Heart left ventricle (tissue), 16 donors: ENCODE measurements at places on chromosomes 4 and X.

DNA sequence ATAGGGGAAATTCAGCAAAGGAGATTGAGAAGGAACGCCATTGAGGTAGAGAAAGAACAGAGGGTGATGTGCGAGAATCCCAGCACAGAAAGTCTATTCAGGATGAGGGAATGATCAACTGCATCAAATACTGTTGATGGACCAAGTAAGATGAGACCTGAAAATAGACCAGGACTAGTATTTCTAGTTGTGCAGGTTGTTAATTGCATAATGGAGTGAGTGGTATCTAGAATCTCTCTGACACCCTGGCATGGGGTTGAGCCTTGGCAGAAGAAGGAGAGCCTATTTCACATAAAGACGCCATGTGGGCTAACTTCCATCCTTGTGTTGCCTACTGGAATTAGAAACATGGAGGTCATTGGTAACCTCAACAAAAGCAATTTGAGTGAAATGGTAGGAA lies 135.6 kb downstream of the TMEM164 start:
- no peak for DNase-seq

- no peak for DNase-seq
These were observed 24.5 kb downstream of the FLNA start for GRCh38 chrX:154349979-154350378.

GRCh38 chrX:17668929-17669328 lies 68.4 kb upstream of the SCML1 start:
- DNase-seq, result no peak

DNA sequence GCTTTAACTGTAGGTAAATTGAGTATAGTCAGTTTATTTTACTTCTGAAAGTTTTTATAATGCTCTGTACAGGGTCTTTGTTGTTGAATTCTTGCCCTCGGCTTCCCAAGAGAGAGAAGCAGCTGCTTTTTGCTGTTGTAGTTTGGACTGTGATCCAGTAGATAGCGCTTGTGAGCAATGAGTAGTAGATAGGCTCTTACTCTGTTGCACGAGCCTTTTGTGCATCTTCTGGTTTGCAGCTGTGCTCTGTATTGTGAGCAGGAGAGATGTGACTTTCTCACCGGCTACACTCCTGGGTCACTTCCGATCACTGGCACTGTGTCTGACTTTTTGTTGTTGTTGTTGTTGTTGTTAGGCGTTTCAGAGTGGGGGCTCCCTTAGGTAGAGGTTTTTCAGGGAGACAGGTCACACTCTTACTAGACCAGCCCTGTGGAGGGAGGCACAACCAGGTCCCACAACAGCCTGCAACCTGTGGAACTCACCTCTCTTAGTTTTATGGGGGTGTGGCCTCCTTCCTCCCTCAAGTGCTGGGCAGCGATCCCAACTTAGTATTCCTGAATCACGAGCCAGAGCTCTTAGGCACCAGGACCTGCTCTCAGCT lies 822.1 kb upstream of the GALNTL6 start:
- no peak for DNase-seq

DNA sequence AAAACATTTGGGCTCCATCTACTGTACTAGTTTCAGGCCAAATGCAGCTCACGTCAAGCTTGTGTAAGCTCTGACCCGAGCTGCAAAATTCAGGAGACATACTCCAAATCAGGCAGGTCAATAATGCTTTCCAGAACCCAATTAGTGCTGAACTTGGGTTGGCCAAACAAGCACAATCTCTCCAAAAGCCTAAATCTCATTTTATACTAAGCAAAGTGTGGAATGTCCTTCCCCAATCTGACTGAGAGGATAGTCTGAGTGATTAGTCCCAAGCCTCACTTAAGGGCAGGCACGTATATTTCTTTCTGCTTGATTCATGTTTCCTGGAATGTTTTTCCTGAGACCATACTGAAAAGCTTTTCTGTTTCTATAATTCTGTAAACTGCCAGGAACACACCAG lies 79.9 kb downstream of the NKX6-1 start:
- no peak for DNase-seq

- no peak for DNase-seq
These were observed 92.5 kb upstream of the ENPP6 start for GRCh38 chr4:184310171-184310567.

GRCh38 chr4:42489095-42489494 lies 91.8 kb downstream of the SHISA3 start:
- no peak for DNase-seq

- DNase-seq, result no peak
These were observed 51.6 kb downstream of the RS1 start for GRCh38 chrX:18620349-18620748.

GRCh38 chr4:89539374-89539773 lies 231.8 kb upstream of the GPRIN3 start:
- DNase-seq, result no peak

DNA sequence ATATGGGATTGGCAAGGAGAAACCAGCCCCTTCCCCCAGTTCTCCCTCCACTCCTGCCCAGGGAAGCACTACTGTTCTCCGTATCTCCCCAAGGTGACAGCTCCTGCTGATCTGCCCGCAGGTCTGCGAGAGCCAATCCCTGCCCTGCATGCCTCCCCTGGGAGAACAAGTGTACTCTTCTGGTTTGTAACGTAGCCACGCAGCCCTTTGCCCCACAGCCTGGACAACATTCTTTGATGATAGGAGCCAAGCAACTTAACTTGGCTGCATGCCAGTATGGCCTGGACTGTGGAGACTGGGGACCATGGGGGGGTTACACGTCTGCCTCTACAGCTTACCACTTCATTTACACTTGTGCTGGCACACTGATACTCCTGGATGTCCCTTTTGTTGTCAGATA lies 2.0 kb downstream of the STBD1 start:
- peak; percentile 92 for DNase-seq

DNA sequence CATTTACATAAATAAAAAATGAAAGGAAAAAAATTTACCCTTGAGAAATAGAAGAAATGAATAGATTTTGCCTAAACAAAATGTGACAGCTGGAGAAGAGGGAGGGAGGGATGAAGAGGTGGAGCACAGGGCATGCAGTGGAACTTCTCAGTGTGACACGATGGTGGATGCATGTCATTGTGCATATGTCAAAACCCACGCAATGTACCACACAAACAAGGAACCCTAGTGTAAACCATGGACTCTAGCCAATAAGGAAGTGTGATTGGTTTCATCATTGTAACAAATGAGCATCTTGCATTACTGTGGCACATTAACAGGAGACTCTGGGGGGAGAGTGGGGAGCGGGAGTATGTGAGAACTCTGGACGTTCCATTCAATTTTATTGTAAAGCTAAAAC lies 58.6 kb downstream of the GATB start:
- no peak for DNase-seq

GRCh38 chrX:141815904-141816303 lies 22.2 kb upstream of the MAGEC3 start:
- no peak for DNase-seq

DNA sequence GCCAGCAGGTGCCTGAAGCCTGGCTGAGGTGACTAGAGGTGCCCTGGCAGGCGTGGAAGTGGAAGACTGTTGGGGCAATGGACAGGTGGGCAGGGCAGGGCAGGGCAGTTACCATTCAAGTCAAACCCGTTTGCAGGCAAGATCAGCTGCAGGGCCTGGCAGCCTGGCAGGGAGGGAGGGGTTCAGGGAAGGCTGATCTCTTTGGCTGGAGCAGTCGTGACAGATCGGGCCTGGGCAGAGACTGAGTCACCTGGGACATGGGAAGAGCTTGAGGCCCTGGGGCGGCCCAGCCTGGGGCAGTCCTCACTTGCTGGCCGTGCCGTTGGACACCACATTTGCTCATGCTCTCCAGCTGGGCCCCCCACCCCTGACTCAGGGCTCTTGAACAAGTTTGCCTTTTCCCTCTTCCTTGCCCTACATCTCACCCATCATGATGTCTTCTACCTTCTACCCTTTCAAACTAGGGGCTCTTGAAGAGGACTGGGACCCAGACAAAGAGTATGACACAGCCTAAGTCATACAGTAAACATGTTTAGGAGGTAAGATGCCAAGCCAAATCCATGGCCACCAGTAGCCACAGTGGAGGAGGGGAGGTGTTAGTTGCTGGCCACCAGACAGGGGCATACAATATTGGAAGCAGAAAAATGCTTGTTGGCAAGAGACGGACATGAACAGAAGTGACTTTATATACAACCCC lies 2.0 kb upstream of the ZNF185 start:
- no peak for DNase-seq

GRCh38 chr4:142352712-142353111 lies 493.4 kb downstream of the INPP4B start:
- DNase-seq, result no peak

GRCh38 chr4:896216-896615 lies 35.9 kb downstream of the GAK start:
- DNase-seq, result no peak

- no peak for DNase-seq
These were observed 288.9 kb downstream of the IL1RAPL2 start for GRCh38 chrX:104854790-104855340.

DNA sequence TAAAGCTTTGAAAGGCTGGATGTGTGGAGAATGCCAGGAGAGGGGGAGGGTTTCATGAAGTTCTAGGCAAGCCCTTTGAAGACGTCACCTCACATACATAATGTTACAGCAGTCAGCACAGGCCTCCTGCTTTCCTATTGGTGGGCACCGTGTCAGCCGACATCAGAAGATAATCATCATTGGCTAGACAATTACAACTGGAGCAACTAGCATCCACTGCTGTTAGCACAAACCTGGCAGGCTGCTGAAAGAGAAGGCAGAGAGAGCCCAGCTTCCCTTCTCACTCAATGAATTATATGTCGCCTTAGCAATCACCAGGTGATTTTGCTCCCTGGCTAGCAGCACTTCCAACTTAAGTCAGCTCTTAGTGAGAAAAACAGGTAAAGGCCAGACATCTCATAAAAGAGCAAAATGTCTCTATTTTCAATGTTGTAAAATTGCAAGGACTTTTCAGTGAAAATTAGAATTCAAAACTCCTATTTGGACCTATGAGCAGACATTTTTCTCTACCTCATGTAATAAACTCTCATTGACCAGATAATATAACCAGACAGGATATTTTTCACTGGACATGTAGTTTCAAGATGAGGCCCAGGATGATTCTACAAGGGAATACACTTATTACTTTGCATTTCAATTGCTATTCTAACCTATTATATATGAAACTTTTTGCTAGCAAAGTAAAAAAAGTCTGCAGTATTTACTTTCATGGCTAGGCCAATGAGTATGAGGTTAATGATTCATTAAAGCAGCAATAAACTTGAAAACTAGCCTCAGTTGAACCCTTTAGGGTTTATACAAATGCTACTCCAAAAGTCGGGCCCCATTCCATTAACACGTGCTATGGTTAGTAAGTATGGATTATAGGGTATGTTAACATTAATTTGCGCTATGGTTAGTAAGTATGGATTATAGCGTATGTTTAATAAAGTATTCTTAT lies 4.3 kb downstream of the ELOVL6 start:
- DNase-seq, result peak; percentile 61

- no peak for DNase-seq
These were observed 181.5 kb downstream of the SLC4A4 start for GRCh38 chr4:71520308-71520707.

DNA sequence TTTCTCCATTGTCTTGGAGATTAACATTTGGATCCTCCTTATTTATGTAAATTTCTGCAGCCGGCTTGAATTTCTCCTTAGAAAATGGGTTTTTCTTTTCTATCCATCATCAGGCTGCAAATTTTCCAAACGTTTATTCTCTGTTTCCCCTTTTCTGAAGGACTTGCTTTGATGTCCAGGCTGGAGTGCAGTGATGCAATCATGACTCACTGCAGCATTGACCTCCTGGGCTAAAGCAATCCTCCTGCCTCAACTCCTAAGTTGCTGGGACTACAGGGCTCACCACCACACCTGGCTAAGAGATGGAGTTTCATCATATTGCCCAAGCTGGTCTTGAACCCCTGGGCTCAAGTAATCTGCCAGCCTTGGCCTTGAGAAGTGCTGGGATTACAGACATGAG lies 144.0 kb upstream of the ZXDB start:
- DNase-seq, result no peak

DNA sequence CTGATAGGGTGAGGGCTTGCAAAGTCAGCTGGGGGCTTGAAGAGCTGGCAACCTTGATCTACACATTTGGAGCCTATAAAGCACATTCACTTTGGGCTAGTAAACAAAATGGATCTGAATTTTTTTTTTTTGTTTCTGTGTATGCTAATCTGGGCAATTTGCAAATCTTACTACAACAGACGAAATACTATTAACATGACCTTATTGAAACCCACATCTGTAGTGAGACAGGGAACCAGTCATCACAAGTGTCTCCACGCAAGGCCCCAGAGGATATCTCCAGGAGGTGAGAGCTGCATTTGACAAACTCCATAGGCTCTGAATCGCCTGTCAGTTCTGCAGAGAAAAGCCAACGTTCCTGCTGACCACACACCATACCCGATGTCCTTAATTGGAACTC lies 33.0 kb upstream of the TFDP3 start:
- no peak for DNase-seq

- DNase-seq, result no peak
These were observed 260.7 kb upstream of the SFRP2 start for GRCh38 chr4:154049457-154050181.

- DNase-seq, result no peak
These were observed 111.9 kb upstream of the KLF8 start for GRCh38 chrX:56120242-56120641.

- no peak for DNase-seq
These were observed 147.0 kb downstream of the AFAP1 start for GRCh38 chr4:7792616-7793015.

GRCh38 chr4:89598602-89599001 lies 238.4 kb downstream of the SNCA start:
- no peak for DNase-seq

- no peak for DNase-seq
These were observed 466.4 kb downstream of the DMD start for GRCh38 chrX:32744921-32745320.

- no peak for DNase-seq
These were observed 12.4 kb upstream of the ARHGAP6 start for GRCh38 chrX:11678158-11678557.

DNA sequence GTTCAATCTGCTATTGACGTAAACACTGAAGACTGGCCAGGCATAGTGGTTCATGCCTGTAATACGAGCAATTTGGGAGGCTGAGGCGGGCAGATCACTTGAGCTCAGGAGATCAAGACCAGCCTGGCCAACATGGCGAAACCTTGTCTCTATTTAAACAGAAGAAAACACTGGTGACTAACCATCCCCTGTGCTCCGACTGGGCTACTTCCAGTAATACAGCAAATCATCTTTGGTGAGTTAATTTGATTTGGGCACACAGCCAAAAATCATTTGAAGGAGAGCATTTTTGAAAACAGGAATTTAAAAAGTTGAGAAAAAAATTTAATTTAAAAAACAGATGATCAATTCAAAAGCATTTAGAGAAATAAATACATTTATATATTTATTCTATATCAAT lies 52.0 kb downstream of the SEC24D start:
- DNase-seq, result peak; percentile 22

- DNase-seq, result no peak
These were observed 23.3 kb upstream of the TMEM255A start for GRCh38 chrX:120334603-120335002.

- no peak for DNase-seq
These were observed 11.3 kb downstream of the FGFRL1 start for GRCh38 chr4:1022739-1023066.

GRCh38 chr4:65223601-65224000 lies 446.7 kb downstream of the EPHA5 start:
- DNase-seq, result no peak

DNA sequence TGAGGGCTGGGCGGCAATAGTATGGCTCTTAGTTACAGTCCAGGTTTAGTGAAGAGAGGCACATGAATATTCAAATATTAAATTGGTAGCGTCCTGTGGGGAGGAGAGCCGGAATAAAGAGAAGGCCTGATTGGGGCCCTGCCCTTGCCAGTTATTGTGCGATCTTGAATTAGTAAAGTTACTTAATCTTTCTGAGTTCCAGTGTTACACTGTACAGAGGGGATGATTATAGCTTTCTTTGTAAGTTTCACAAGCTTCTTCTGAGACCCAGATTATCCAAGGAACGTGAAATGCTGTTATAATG lies 1.2 kb downstream of the METAP1 start:
- DNase-seq, result no peak
